ENCODE measurements at places on chromosomes 3 and 15.

DNA sequence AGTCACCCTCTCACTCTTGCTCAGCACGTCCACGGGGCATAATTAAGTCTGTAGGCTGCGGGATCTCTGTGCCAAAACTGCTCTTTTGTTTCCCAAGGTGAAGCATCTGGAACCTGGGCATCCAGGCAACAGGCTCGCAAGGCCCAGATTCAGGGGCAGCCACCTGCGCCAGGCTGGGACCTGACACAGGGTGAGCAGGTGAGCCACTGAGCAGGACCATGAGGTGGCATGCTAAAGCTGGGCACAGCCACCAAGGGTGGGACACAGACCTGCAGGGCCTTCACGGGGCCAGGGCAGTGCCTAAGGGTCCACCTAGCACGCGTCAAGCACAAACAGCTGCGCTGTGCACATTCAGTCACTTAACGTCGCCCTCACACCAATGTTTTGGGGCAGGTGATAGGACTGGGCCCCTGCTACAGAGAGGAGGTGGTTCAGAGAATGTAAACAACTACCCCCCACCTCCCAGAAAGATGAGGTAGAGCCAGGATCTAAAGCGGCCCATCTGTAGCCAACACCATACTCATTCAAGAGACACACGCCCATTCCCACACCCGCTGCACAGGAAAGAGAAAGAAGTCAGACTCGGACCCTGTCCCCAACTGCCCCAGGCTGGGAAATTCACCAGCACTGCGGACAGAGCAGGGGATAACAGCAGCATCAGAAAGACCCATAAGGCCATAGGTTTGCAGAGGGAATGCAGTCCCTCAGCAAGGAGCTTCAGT is 16.3 kb downstream of the XXYLT1 start:
- no peak for DNase-seq

DNA sequence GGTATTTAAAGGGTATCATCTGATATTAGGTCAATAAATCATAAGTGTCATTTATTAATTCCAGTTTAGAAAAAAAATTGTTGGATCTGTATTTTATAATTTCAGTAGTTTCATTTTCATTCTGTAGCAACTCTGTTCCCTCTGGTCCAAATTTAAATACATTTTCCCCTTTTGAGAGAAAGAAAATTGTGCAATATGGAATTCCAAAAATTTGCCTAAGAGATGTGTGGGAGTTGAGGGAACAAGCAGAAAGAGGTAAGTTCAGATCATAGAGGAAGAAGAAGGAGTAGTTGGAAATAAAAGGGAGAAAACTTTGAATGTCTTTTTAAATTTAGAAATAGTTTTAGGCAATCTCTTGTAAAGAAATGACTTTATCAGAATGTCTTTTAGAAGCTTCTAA is 48.9 kb upstream of the MME start:
- no peak for DNase-seq

- peak; percentile 49 for DNase-seq
Observed at GRCh38 chr3:101069901-101070798, 76.9 kb upstream of the ABI3BP start.

- no peak for DNase-seq
Observed at GRCh38 chr3:144683065-144683464, 711.4 kb downstream of the DIPK2A start.

GRCh38 chr3:47003056-47003410 is 23.6 kb downstream of the NBEAL2 start:
- no peak for DNase-seq

DNA sequence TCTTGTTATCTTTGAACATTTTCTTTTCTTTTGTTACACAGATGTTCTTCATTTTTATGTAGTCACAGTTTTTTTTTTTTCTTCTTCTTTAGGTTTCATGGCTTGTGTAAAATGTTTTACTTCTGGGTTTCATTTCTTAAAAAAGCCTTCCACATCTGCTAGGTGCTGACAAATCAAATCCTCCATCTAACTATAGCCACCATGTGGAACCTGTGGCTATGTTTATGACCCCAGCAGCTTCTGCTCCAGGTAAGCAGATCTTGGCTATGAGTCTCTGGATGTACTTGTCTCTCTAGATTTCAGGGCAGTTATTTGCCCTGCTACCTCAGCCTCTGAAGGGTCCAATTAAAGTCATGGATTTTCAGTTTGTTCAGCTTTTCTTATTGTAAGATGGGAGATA is 44.5 kb downstream of the OXSM start:
- DNase-seq, result no peak
